ENCODE measurements at places on chromosomes 6 and 20. TPM values are rescaled to one million over a fixed set of nuclear protein-coding genes. Genes with fewer than 3 reads are reported as not detected.

DNA sequence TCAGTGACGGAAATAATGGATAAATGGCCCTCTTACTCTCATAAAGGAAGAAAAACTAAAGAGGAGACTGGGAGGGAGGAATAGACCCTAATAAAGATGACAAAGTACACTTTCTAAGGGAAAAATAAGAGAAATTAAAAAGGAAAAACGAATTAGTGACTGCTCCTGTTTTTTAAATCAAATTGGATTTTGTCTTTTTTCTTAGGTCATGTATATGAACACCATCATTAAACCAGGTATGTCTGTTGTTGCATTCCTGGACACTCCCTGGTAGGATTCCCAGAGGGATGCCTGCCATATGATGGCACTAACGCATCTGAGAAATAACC is 59.4 kb upstream of the BTN3A2 start:
- no peak for DNase-seq

DNA sequence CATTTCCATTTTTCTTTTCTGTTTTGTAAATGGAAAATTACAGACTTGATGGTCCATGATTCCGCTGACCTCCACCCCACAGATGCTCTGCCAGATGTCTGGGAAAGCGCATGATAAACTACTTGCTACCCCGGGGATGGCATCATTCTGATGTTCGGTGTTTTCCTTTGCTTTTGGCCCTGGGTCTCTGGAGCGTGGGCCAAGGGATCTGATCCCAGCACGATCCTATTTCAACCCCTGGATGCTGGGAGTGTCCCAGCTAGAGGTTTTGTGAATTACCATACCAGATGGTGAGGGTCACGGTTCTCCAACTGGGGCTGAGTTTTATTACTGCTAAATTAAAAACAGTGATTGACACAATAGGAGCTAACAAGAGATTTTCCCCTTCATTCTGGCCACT is 25.2 kb upstream of the MYLIP start:
- DNase-seq, result no peak

GRCh38 chr20:2658414-2659354 is 5.3 kb downstream of the IDH3B start:
- no peak for DNase-seq

DNA sequence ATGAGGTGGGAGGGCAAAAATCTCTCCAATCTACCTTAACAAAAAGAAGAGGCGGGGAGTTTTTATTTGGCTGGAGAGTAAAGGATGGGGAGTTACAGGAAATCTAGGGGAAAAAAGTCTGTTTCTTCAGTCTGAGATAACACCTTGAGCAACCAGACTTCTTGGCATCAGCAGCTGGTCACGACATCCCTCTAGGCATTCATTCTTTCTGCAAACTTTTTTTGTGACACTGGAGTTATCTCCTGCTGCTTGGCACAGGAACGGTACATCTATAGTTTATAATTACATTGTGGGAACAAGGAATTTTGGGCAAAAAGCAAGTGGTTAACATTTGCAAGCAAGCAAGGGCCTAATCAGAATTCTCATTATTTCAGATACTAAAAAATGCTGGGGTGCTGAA is 50.6 kb upstream of the IFNGR1 start:
- no peak for DNase-seq

- no peak for DNase-seq
These were observed 247.6 kb downstream of the MYLK4 start for GRCh38 chr6:2502998-2503674.

ZNF165 gene
- 1.6 TPM for total RNA-seq

C6orf15 gene
- not detected for total RNA-seq

MLN gene
- not detected for total RNA-seq

- no peak for DNase-seq
These were observed 8.5 kb upstream of the SLCO4A1 start for GRCh38 chr20:62633598-62634329.

SOX18 gene
- not detected for total RNA-seq

- DNase-seq, result no peak
These were observed 33.9 kb upstream of the RNGTT start for GRCh38 chr6:88997327-88997726.

DNA sequence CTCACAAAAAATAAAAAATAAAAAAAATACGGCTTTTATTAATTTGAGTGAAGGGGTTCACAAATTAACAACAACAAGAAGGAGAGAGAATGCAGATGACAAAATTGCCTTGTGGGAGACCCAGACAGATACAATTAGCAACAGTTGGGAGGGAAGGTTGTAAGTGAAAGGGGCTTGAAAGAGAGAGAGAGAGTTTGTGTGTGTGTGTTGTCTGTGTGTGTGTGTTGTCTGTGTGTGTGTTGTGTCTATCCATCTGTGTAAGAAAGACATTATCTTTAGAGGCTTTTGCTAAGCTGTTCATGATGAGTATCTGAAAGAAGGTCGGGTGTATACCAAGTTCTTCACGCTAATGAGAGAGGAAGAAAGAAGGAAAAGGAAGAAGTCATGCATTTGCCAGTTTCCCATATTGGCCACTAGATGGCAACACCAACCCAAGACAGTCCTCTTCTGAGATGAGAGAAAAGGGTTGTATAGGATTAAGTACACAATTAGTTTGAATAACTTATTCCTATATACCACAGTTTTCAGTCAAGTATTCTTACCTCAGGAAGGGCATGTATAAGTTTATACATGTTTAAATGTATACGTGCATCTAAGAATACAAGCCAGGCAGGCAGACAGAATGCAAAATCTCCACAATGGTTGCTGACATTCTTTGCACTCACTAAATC is 63.7 kb upstream of the CD2AP start:
- DNase-seq, result peak; percentile 53

GRCh38 chr6:72064399-72064975 is 178.1 kb downstream of the RIMS1 start:
- no peak for DNase-seq

Data from CD8-positive, alpha-beta memory T cell (primary cell).